Right ventricle myocardium inferior (tissue), 1 donor: ENCODE measurements at places on chromosomes 7 and 10. TPM values are rescaled to one million over a fixed set of nuclear protein-coding genes. Genes with fewer than 3 reads are reported as not detected.
A peak's percentile ranks its signal among the peaks of the same experiment; 100 is the strongest.

DNA sequence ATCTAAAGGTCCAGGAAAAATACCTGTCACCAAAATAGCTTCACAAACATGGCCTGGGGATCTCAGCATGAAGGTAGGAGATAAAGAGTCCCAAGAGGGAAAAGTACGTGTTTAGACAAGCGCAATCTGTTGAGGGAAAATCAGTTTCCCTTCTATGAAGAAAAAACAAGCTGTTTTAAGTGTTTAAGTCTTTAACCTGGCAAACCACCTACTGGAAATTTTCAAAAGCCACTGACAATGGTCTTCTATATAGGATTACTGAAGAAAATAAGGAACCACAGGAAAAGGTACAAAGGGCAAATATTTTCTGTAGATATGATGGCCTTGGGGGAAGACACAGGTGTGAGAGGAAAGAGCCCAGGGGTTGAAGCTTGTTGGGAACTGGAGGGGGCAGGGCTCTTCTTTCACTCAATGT lies 21.2 kb downstream of the ALDH18A1 start:
- no peak for DNase-seq

- no peak for DNase-seq
These were observed 6.4 kb upstream of the PDCD4 start for GRCh38 chr10:110865186-110865808.

DNA sequence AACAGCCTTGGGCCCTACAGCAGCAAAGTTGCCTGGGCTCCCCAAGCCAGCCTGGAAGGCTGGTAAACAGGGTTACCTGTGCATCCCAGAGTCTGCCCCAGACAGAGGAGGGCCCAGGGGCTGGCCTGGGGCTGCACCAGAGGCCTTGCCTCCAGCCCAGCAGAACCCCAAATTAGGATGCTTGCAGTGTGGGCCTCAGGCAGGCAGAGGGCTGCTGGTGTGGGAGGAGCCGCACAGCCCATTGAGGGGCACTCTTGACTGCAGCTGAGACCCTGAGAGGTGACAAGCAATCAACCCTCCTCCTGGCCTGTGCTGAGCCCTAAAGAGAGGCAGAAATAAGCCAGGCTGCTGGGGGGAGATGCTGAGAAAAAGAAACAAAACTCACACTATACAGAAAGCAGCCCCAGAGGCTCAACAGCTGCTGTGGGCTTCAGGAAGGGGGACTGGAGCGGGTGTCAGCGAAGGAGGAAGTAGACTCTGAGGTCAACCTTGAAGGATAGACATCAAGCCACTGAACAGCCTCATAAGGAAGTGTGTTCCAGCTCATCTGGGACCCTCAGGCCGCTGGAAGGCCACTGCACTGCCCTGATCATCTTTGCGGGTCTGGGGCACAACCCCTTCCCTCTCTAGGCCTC lies 6.6 kb downstream of the AIFM2 start:
- DNase-seq = no peak

DNA sequence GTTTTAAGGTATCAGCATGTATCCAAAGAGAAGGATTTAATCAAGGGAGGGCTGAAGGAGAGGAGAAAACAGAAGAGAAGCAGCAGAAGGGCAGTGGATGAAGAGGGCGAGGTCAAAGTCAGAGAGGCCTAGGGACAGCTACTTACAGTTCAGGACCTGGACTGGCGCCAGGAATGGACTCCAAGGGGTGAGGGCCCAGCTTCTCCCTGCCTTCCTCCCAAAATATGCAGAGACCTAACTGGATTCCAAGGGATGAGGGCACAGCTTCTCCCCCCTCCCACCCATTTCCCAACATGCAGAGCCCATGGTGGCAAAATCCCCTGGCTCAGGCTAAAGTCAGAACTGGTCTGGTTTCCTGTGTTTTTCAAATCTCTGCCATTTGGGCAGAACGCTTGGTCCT lies 3.4 kb upstream of the TCF7L2 start:
- peak; percentile 72 for DNase-seq

DNA sequence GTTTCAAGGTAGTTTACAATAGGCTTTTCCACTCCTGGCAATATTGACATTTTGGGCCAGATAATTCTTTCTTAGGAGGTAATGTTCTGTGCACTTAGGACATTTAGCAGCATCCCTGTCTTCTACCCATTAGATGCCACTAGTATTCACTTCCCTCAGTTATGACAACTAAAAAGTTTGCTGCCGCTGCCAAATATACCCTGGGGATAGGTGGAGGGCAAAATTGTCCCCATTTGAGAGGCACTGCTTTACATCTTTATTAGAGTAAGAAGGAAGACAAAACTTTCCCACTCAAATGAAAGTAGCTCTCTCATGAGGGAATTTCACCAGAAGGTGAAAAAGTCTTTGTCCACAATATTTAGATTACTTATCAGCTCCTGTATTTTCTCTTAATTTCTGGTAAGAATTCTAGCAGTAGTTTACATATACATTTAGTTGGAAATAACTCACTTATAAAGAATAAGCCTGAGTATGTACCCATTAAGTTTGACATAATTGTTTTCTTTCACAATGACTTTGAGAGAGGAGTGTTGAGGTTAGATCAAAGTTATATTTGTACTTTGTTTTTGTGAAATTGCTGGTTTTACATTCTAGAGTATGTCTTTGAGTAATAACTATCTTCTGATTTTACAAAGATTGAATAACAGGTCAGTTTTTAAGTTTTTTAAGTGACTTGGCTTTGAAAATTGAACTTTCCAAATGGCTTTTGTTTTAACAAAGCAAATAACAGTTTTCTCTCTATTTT lies 46.0 kb downstream of the HELLS start:
- DNase-seq = no peak

GRCh38 chr7:32569388-32570289 lies 74.3 kb downstream of the AVL9 start:
- no peak for DNase-seq

DNA sequence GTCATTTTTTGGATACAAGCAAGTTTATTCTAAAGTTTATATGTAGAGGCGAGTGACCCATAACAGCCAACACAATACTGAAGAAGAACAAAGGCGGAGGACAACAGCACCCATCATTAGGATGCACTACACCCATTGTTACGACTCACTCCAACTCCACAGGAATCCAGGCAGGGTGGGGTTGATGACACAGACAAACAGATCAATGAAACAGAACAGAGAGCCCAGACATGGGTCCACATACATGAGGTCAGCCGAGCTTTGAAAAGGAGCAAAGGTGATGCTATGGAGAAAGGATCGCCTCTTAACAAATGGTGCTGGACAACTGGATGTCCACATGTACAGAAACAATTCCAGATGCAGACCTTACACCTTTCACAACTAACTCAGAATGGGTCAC lies 426.4 kb downstream of the PTPRN2 start:
- DNase-seq = no peak

DNA sequence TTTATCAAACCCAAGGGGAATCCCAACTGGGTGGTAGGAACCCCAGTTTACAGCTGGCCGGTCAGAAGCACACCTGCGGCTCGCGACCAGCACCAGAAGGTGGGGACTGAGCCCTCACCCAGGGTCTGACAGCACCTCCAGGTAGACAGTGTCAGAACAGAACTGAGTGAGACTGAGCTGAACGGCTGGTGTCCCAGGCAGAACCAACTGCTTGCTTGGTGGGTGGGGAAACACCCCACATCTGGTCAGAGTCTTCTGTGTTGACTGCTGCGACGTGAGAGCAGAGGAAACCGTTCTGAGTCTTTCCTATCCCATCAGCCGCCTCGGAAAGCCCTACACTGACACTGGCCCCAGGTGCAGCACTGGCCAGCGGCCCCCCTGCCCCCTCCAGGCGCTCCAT lies 160.7 kb downstream of the MAD1L1 start:
- no peak for DNase-seq

- no peak for DNase-seq
These were observed 13.8 kb upstream of the CYP3A5 start for GRCh38 chr7:99693427-99694200.

DNA sequence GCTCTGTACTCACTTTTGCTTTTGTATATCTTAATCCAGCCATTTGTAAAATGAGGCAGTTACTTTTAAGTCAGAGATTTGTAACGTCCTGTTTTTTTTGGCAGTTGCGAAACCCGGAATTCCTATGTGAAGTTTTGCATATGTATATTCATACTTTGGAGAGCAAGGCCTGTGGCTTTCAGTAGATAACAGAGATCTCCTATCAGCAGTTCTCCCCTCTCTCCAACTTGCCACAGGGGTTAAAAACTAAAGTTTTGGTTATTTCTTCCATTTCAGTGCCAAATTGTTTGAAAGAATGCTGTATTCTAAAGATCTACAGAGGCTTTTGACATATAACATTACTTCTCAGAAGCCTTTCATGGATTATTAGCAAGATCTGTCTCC lies 102.4 kb downstream of the EXOC4 start:
- DNase-seq = no peak

- no peak for DNase-seq
These were observed 314.4 kb upstream of the MKI67 start for GRCh38 chr10:128440513-128441160.

GRCh38 chr10:64458306-64458705 lies 937.1 kb downstream of the REEP3 start:
- no peak for DNase-seq

DNA sequence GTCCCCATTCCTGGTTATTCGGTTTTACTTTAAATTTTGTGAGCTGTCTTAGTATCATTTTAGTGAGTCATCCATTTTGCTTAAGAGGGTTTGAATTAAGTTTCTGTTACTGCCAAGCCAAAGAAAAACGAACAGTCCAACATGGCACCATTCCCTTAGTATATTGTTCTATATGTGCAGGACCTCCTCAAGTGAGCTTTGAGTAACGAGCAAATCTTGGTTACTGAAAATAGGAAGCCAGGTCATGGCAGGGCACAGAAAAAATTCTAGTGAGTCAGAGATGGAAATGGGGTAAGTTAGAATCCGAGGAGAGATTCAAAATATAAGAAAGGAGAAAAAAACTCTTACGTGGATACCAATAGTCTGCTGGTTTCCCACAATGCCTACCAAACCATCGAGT lies 292.9 kb downstream of the BAMBI start:
- no peak for DNase-seq

GRCh38 chr7:153097511-153098201 lies 338.1 kb downstream of the ACTR3B start:
- no peak for DNase-seq

GRCh38 chr7:16744518-16745250 lies 8.9 kb upstream of the TSPAN13 start:
- no peak for DNase-seq

- no peak for DNase-seq
These were observed 67.5 kb downstream of the CLIP2 start for GRCh38 chr7:74356589-74357315.

- DNase-seq = no peak
These were observed 117.9 kb upstream of the AGR3 start for GRCh38 chr7:16999541-17000267.

DNA sequence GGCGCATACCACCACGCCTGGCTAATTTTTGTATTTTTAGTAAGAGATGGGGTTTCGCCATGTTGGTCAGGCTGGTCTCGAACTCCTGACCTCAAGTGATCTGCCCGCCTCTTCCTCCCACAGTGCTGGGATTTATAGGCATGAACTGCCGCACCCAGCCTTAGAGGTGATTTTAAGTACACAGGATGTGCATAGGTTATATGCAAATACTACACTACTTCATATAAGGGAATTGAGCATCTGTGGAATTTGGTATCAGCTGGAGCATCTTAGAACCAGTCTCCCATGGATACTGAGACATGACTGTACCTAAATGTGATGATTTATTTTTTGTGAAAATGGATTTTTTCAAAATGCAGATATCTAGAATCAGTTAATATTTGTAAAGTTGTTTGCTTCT lies 21.1 kb downstream of the WAC start:
- no peak for DNase-seq

DNA sequence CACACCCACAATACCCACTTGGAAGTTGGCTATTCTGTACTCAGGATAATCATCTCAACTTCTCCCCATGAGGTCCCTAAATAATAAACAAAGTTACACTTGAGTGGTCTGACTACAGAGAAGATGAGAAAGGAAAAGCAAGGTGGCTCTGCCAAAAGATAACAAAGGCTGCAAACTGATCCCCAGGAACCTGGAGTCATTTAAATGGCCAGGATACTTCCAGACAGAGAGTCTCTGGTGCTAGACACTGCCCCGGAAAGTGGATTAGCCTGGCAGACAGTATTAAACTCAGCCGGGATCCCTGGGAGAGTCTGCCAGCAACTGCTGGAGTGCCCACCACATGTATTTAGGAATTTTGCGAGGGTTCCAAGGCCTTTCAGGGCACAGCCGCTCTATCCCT lies 93.7 kb downstream of the DGKI start:
- DNase-seq = no peak

GRCh38 chr10:77618117-77618516 lies 19.5 kb downstream of the KCNMA1 start:
- no peak for DNase-seq

DNA sequence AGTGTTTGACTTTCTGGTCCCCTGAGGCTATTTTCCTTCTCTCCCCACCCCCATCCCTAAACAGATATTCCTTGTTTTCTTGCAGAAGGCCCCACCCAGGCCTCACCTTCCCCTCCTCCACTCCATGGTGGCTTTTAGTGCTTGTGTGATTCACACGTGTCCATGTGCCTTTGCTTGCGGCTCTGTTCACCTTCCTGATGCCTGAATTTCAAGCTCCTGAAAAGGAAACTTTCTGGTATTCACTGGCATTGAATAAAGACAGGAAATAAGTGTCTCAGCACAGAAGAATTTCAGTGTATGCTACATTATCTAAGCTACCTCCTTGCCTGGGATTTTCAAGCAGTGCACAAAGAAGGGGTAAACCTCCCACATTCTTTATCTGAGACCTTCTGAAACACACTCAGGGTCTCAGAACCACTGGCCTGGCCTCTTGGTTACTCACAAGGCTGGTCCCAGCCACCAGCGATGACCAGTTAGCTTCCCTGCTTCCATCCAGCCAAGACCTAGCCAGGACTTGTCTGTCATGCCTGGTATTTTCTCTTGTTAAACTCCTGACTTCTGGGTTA lies 17.2 kb upstream of the UBE2H start:
- no peak for DNase-seq

The TUBAL3 gene
- total RNA-seq = not detected

The HOXA10 gene
- total RNA-seq = not detected

The CTAGE15 gene
- not detected for total RNA-seq

The LRGUK gene
- 0.22 TPM for total RNA-seq

The STAG3 gene
- 0.51 TPM for total RNA-seq

The CCDC3 gene
- 4.7 TPM for total RNA-seq

The NUDT13 gene
- 3.6 TPM for total RNA-seq

The ZNF438 gene
- 12.8 TPM for total RNA-seq

The ZFAND2A gene
- total RNA-seq = 5.9 TPM

The MRC1 gene
- total RNA-seq = 38.3 TPM

The SPDYE2B gene
- not detected for total RNA-seq

The TMEM236 gene
- 0.51 TPM for total RNA-seq
